ENCODE measurements at places on chromosomes 11 and 22.

GRCh38 chr11:1399386-1400316, 9.9 kb downstream of the BRSK2 start:
- no peak for DNase-seq

DNA sequence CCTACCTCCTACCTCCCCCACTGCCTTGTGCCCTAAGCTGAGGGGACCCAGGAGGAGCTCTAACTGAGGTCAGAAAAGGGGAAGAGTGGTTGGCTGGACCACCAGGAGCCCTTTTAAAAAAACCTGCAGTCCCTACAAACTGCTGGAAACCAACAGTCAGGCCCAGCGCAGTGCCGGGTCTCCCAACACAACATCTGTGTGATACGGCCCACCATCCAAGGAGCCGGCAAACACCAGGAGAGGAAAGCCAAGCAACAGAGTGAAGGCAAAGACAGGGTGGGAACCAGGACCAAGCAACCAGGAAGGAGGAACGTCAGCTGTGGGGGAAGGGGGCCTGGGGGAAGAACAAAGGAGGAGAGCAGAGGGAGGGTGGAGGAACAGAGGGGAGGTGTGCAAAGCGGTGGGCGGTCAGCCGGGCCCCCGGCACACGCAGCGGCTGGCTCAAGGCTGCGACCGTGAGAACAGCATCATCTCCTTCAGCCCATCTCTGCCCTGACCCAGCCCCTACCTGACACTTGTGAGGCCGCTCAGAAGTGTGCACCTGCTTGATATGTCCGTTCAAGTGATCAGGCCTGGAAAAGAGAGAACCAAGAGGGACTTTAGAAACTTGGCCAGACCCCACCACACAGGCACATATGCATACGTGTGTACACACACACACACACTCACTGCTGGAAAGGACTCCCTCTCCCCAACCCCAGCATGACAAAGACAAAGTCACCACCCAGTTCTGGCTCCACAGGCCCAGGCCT, 3.6 kb downstream of the PATZ1 start:
- no peak for DNase-seq

DNA sequence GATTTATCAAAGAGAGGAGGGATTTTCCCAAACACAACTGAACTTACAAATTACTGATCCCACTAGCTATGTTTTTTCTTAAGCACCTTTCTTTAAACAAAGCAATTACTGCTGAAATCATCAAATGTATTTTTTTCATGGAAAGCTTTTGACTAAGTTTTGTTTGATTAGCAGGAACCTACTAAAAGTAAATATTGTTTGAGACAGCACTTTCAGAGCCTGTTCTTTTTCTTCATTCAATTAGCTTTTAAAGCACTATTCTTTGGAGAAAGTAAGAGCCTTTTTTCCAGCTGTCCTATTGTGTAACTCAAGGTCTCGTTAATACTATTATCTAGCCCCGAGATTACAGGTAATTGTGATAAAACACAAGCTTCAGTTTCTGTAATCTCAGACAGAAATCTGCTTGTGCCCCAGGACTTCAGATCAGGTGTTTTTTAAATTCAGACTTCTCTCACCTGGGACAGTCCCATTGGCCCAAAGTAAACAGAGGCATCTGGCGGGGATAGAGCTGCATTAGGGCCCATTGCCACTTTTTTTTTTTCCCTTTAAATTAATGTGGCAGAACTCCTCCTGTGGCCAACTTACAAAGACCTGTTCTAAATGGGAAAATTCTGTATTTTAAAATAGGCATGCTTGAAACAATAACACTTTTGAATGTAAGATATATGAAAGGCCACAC, 11.0 kb downstream of the CSTPP1 start:
- DNase-seq: no peak

GRCh38 chr11:30106222-30107181, 89.7 kb upstream of the KCNA4 start:
- no peak for DNase-seq
